ENCODE measurements at places on chromosomes 5 and 9.

- no peak for DNase-seq
Observed at GRCh38 chr9:135130207-135130976, 42.9 kb downstream of the OLFM1 start.

DNA sequence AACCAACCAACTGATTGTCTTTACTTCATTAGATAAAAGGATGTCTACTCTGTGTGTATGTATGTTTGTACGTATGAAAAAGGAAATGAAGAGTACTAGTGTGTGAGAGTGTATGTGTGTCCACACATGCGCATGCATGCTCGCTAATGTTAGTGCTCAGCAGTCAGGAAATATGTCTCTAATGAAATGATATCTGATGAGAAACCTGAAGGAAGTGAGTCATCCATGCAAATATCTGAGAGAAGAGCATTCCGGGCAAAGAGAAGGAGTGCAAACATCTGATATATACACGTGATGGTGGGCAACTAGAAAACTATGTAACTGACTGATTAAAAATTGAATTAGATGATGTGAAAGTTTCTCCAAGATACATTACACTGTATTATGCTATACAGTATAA is 29.6 kb upstream of the UGCG start:
- DNase-seq = no peak

DNA sequence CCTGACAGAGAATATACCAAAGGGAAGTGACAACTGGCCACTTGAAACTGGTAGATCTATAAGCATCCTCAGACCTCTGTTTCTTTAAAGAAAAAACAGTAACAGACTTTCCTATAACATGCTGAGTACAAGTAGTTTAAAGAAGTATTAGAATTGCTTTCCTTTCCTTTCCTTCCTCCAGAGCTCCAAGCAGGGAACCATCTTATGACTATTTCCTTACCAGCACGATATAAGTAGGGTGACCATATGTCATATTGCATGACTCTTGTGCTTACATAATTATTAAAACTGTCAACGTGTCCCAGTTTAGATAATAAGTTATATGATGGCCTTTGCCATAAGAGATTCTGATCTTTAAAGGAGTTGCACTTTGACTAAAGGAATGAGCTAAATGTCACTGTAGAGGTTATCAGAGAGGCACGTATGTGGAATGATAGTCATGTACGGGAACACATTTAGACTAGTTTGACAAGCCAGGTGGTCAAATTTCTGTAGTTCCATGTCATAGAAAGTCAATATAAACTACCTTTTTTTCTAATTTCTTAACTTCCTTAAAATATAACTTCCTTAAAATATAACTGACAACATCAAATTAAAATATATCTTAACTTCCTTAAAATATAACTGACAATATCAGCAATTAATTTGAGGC is 212.7 kb upstream of the CD180 start:
- no peak for DNase-seq

GRCh38 chr5:104594850-104595249 is 1032.3 kb upstream of the NUDT12 start:
- DNase-seq = no peak

GRCh38 chr9:32412440-32412839 is 28.0 kb downstream of the ACO1 start:
- DNase-seq = no peak

DNA sequence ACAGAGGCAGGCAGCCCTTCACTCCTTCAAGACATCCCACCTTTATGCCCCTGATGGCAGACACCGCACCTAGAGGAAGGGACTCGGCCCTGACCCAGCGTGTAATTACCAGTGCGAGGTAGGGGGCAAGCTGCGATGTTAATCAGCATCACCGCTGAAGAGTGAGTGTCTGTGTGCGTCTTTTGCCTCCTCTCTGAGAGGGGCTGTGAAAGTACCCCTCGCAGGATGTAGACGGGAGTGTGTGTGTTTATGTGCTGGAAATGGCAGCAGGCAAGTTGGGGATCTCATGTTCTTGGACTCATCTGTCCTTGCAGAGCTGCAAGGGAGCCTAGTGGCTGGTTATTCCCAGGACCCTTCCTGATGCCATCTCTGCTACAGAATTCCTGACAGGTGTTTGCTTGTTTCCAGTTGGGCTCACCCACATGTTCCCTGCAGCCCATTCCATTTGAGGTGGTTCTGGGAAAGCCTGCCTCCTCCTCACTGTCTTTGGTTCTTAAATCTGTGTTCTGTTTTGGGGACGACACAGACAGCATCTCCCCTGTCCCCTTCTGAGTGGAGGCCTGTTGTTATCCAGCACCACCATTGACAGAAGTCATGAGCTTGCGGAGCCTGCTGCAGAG is 70.5 kb downstream of the ZNF618 start:
- DNase-seq = no peak

DNA sequence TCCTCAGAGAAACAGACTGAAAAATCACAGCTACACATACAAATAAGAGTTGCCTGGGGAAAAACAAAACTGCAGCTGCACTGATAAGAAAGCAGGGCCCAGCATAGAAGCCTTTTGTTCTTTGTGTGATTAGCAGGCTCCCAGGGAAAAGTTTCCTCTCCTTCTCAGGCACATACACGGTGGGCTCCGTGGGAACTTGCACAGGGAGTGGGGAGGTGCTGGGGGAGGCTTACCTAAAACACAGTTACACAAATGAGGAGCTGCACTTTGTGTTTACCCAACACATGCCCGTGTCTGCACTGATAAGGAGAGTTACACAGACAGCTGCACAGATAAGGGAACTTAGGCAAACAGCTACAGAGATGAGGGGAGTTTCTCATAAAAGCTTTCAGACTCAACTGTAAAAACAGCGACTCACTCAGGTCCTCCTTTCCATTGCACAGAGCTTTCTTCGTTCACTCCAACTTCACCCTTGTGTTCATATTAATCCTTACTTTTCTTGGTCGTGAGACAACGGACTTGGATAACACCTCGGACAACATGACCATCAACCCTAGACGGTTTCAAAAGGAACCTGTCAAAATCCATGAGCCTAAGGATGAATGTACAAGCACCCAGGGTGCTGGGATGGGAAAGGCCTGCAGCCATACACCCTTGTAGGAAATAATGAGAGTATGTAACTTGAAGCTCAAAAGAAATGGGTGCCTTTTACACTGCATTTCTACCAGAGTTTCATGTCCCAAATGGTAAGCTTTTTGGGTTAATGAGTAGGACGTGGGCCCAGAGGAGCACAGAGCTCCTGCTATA is 50.8 kb downstream of the SERINC5 start:
- no peak for DNase-seq

GRCh38 chr5:142542906-142543305 is 143.0 kb downstream of the FGF1 start:
- DNase-seq = no peak

- no peak for DNase-seq
Observed at GRCh38 chr5:14153932-14154731, 11.0 kb downstream of the TRIO start.

DNA sequence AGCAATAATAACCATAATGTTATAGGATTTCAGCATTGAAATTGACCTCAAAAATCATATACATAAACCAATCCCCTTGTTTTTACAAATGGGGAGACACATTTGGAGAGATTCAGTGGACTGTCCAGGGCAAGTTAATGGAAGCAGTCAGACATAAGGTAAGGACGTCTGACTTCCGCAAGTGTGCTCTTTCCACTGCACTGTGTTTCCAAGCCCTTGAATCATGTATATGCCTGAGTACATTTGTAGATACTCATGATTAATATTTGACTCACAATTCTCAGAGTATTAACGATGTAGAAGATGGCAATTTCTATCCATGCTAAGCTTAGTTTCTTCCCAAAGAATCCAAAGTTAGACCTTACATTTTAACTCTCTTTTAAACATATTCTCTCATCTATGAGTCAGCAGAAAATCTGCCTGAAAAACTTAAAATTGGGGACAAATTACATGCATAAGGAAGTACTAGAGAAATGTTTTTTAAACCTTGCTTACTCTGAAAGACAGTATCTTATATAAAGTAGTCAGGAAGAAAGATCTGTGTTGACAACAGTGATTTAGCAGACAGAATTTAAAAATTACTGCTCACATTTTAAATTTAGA is 165.3 kb downstream of the NFIB start:
- no peak for DNase-seq

GRCh38 chr5:51208296-51208695 is 175.0 kb upstream of the ISL1 start:
- DNase-seq = no peak

Measured in NCI-H187 (cell line).